ENCODE measurements at places on chromosomes 5 and 9.

DNA sequence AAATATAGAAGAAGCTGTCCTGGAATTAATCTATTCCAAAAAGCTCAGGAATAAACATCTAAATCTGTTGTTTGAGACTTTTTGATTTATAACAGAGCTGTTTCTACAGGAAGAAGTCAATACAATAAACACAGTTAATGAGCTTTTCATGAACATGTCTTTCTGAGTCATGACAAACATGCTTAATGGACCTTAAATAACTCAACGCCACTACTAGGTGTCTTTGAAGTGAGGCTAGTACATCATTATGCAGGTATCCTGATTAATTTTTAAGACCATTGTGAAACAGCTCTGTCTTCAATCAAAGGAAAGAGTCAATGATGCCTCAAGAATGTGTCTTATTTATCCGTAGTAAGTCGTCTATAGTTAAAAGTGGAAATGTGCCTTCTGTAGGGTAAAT is 131.6 kb downstream of the GABRB2 start:
- H3K27me3 ChIP-seq, result no peaks in the 10 kb centered on the region
- H3K4me1 ChIP-seq, result no peaks in the 10 kb centered on the region
- no peak overlapping the region for H3K4me3 ChIP-seq
- no peak for DNase-seq
- no peak overlapping the region for H3K27ac ChIP-seq

GRCh38 chr5:59260973-59261372 is 632.6 kb downstream of the PDE4D start:
- H3K27ac ChIP-seq, result no peak overlapping the region
- H3K27me3 ChIP-seq, result no peaks in the 10 kb centered on the region
- no peak for DNase-seq
- no peaks in the 10 kb centered on the region for H3K4me1 ChIP-seq

- H3K4me1 ChIP-seq, result no peaks in the 10 kb centered on the region
- H3K27ac ChIP-seq, result no peak overlapping the region
- no peaks in the 10 kb centered on the region for H3K27me3 ChIP-seq
- no peak for DNase-seq
- no peak overlapping the region for H3K4me3 ChIP-seq
These were observed 282.0 kb downstream of the SPOCK1 start for GRCh38 chr5:137216976-137217598.

GRCh38 chr9:120779227-120779626 is 14.0 kb downstream of the FBXW2 start:
- no peak overlapping the region for H3K27ac ChIP-seq
- H3K27me3 ChIP-seq, result no peaks in the 10 kb centered on the region
- no peak for DNase-seq
- H3K4me3 ChIP-seq, result no peak overlapping the region
- no peaks in the 10 kb centered on the region for H3K4me1 ChIP-seq

DNA sequence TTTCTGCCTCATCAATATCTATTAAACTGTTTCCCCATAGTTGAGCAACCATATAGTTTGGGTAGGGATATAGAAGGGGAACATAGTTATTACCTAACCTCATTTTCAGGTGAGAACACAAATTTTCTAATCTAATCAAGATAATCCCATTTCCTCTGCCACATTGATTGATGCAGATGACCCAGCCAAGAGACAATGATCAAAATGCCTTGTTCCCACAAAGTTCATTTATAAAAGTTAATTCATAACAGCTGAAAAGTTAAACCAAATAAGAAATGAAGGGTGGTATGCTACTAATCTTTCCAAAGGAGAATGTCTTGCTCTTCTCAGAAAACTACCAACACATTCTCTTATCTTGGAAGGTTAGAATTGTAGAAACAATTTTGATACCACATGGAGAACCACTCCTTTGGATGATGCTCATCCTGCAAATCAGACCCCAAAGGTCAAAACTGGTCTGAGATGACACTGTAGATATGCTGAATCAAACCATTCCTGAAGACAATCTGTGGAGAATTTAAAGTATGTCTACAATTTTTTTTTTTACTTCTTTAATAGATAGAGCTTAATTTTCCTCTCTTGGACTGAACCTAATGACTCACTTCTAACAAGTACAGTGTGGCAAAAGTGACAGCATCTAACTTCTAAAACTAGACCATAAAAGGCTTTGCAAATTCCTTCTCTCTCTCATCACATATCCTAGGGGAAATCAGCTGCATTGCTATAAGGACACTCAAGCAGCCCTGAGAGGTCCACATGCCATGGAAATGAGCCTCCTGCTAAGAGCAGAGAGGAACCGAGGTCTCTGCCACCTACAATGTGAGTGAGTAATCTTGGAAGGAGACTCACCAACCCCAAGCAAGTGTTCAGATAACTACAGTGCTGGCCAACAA is 586.7 kb upstream of the TUSC1 start:
- no peaks in the 10 kb centered on the region for H3K4me1 ChIP-seq
- H3K4me3 ChIP-seq, result no peak overlapping the region
- H3K27ac ChIP-seq, result no peak overlapping the region
- no peaks in the 10 kb centered on the region for H3K27me3 ChIP-seq

DNA sequence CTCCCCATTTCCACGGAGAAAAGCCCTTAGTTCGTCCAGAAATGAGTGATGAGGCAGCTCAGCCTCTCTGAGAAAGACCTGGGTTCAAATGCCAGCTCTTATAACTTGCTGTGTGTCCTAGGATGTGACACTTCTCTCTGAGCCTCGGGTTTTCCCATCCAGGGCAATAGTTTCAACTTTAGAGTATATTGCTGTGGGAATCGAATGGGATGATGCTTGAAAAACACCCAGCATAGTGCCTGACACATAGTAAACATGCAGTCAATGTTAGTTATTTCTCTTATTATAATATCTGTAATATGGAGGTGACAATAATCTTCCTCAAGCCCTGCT is 430 bp upstream of the MAPKAP1 start:
- no peaks in the 10 kb centered on the region for H3K27me3 ChIP-seq
- no peak for DNase-seq
- no peaks in the 10 kb centered on the region for H3K36me3 ChIP-seq
- H3K4me3 ChIP-seq, result peak overlapping the region; percentile 90

- H3K27ac ChIP-seq, result no peak overlapping the region
- H3K36me3 ChIP-seq, result peaks cover 2% of the 10 kb centered on the region
- no peaks in the 10 kb centered on the region for H3K27me3 ChIP-seq
- peaks cover 24% of the 10 kb centered on the region for H3K4me1 ChIP-seq
- DNase-seq, result no peak
- peak overlapping the region; percentile 98 for H3K4me3 ChIP-seq
These were observed 5.3 kb downstream of the ATOSB start for GRCh38 chr9:35110327-35110761.

GRCh38 chr9:87393706-87394230 is 103.9 kb upstream of the DAPK1 start:
- H3K4me1 ChIP-seq, result no peaks in the 10 kb centered on the region
- no peak overlapping the region for H3K27ac ChIP-seq
- no peaks in the 10 kb centered on the region for H3K36me3 ChIP-seq
- H3K4me3 ChIP-seq, result no peak overlapping the region
- no peaks in the 10 kb centered on the region for H3K27me3 ChIP-seq

DNA sequence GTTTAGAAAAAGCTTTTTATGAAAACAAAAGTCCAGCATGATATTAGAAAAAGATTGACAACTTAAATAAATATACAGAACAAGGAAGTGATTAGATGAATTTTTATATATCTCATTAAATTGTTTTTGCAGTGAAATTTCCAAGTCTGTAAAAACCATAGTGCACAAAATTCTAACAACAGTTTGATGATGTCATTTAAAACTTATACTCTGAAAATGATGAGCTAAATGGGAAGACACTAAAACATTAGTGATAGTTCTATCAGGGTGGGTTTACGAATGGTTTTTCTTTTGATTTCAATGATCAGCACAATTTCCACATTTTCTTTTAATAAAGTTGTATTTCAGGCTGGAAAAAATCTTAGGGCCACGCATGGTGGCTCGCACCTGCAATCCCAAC is 126.4 kb upstream of the GPR151 start:
- peaks cover 2% of the 10 kb centered on the region for H3K27me3 ChIP-seq
- H3K36me3 ChIP-seq, result no peaks in the 10 kb centered on the region
- DNase-seq, result no peak

DNA sequence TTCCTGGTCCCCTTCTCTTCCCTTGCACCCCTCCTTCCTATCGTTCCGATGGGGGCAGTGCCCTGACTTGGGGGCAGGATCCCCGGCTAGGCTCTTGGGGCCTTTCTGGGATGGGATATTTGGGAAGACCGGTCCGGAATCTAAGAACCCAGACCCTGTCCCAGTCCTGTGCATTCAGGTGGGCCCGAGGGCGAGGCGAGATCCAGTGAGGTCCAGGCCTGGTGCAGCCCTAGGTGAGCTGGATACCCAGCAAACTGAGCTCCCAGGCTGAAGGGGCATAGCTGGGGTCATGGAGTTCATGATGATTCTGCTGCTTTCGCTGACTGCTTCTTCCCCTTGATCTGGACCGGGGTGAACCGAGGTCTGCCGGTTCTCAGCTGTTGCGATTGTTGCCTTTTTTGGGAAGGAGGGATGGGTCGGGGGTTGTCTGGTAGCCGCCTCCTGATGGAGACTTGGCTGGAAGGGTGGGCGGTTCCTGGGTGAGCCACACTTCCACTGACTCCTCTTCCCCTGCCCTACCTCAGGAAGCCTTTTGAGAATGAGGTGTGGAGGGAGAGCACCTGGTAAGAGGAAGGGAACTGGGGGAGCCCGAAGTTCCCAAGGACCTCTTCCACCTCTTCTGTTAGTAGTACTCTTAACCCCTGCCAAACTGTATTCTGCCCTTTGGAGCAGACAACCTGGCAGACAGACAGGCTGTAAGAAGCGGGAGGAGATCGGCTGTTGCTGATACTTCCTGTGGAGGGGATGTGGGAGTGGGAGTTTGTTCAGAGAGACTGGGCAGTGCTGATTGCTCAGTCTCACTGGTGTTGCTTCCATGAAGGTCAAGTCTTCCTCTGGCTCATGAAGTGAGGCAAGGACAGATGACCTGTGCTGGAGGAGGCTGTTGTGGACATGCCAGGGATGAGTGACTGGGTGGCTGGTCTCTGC is 1.0 kb downstream of the LRRC8A start:
- DNase-seq, result no peak
- peak overlapping the region; percentile 86 for H3K27ac ChIP-seq
- H3K27me3 ChIP-seq, result no peaks in the 10 kb centered on the region
- peak overlapping the region; percentile 100 for H3K4me3 ChIP-seq
- H3K36me3 ChIP-seq, result no peaks in the 10 kb centered on the region
- no peaks in the 10 kb centered on the region for H3K4me1 ChIP-seq

GRCh38 chr5:147819261-147819770 is 12.2 kb downstream of the SPINK1 start:
- H3K4me1 ChIP-seq, result no peaks in the 10 kb centered on the region
- H3K27me3 ChIP-seq, result no peaks in the 10 kb centered on the region
- H3K27ac ChIP-seq, result no peak overlapping the region
- no peaks in the 10 kb centered on the region for H3K36me3 ChIP-seq
- no peak overlapping the region for H3K4me3 ChIP-seq

GRCh38 chr9:33025572-33026342 is 684 bp downstream of the DNAJA1 start:
- peak overlapping the region; percentile 97 for H3K27ac ChIP-seq
- H3K4me1 ChIP-seq, result peaks cover 10% of the 10 kb centered on the region
- H3K36me3 ChIP-seq, result peaks cover 2% of the 10 kb centered on the region
- no peak for DNase-seq

GRCh38 chr9:1013021-1013420 is 36.6 kb downstream of the DMRT3 start:
- no peaks in the 10 kb centered on the region for H3K27me3 ChIP-seq
- H3K4me1 ChIP-seq, result peaks cover 4% of the 10 kb centered on the region
- H3K36me3 ChIP-seq, result no peaks in the 10 kb centered on the region

GRCh38 chr5:146920351-146920881 is 41.9 kb upstream of the PPP2R2B start:
- no peaks in the 10 kb centered on the region for H3K4me1 ChIP-seq
- no peaks in the 10 kb centered on the region for H3K36me3 ChIP-seq
- H3K27ac ChIP-seq, result no peak overlapping the region
- H3K27me3 ChIP-seq, result no peaks in the 10 kb centered on the region
- no peak overlapping the region for H3K4me3 ChIP-seq

DNA sequence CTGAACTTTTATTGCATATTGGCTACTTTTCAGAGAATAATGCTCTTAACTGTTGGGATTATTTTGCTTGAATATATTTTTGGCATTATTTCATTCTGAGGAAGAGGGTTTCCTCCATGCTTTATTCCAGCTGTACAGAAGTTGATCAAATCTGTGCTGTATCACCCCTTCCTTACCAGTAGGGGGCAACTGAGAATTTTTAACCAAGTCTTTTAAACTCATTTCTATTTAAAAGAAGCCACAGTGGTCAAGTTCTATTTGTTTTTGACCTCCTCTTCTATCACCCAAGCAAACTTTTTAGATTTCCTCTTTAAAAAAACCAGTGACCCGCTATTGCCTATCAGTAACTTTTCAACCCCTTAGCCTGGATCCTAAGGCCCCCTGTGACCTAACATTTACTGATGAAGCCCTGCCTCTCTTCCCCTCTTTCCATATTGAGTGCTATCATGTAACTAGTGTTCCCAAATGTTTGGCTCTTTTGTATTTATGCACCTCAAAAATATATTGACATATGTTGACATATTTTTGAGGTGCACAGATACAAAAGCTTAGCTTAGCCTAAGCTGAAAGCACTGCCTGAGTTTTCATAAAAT is 80.6 kb downstream of the FBXO4 start:
- H3K27me3 ChIP-seq, result no peaks in the 10 kb centered on the region
- H3K36me3 ChIP-seq, result no peaks in the 10 kb centered on the region
- DNase-seq, result no peak
- H3K4me3 ChIP-seq, result no peak overlapping the region
- no peak overlapping the region for H3K27ac ChIP-seq
- no peaks in the 10 kb centered on the region for H3K4me1 ChIP-seq

- no peak overlapping the region for H3K27ac ChIP-seq
- no peaks in the 10 kb centered on the region for H3K4me1 ChIP-seq
- H3K27me3 ChIP-seq, result no peaks in the 10 kb centered on the region
- DNase-seq, result no peak
These were observed 120.1 kb upstream of the MYO10 start for GRCh38 chr5:17056141-17056631.

- no peak for DNase-seq
- no peak overlapping the region for H3K4me3 ChIP-seq
- no peaks in the 10 kb centered on the region for H3K27me3 ChIP-seq
- peaks cover 3% of the 10 kb centered on the region for H3K4me1 ChIP-seq
- no peaks in the 10 kb centered on the region for H3K36me3 ChIP-seq
These were observed 134.0 kb downstream of the SLC1A3 start for GRCh38 chr5:36740259-36740898.

- no peak overlapping the region for H3K27ac ChIP-seq
- DNase-seq, result no peak
- H3K4me1 ChIP-seq, result no peaks in the 10 kb centered on the region
- no peaks in the 10 kb centered on the region for H3K36me3 ChIP-seq
These were observed 1.6 kb upstream of the FOXD1 start for GRCh38 chr5:73450137-73450536.

GRCh38 chr5:73944581-73944980 is 318.6 kb downstream of the ARHGEF28 start:
- H3K36me3 ChIP-seq, result no peaks in the 10 kb centered on the region
- no peak overlapping the region for H3K27ac ChIP-seq
- no peaks in the 10 kb centered on the region for H3K4me1 ChIP-seq
- no peaks in the 10 kb centered on the region for H3K27me3 ChIP-seq

- H3K27ac ChIP-seq, result no peak overlapping the region
- H3K4me3 ChIP-seq, result no peak overlapping the region
- no peaks in the 10 kb centered on the region for H3K27me3 ChIP-seq
These were observed 76.0 kb upstream of the DAP start for GRCh38 chr5:10836986-10837385.

- no peak overlapping the region for H3K27ac ChIP-seq
- H3K4me1 ChIP-seq, result no peaks in the 10 kb centered on the region
- no peak for DNase-seq
- H3K27me3 ChIP-seq, result peaks cover 6% of the 10 kb centered on the region
These were observed 95.8 kb downstream of the ANKRD18B start for GRCh38 chr9:33619666-33620404.

GRCh38 chr5:59609501-59610265 is 283.8 kb downstream of the PDE4D start:
- no peaks in the 10 kb centered on the region for H3K27me3 ChIP-seq
- H3K36me3 ChIP-seq, result no peaks in the 10 kb centered on the region
- no peaks in the 10 kb centered on the region for H3K4me1 ChIP-seq
- H3K4me3 ChIP-seq, result no peak overlapping the region
- H3K27ac ChIP-seq, result no peak overlapping the region
